Fibroblast of skin of back (primary cell): ENCODE measurements at places on chromosomes 2 and 18.

- DNase-seq, result no peak
Measured at GRCh38 chr2:231614559-231615057, 21.9 kb downstream of the TEX44 start.

DNA sequence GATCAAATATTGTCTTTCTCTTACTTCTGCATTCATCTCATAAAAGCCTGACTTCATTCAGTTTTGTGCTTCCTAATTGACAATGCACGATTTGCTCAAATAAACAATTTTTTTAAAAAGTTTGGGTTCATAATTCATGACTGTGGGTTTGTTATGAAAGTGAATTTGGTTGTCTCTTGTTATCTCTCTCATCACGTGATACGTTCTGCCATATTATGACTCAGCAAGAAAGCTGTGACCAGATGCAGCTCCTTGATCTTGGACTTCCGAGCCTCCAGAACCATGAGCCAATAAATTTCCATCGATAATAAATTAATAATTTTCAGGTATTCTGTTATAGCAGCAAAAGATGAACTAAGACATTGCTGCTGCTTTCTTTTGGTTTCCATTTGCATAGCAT, 156.5 kb upstream of the LRATD1 start:
- no peak for DNase-seq

DNA sequence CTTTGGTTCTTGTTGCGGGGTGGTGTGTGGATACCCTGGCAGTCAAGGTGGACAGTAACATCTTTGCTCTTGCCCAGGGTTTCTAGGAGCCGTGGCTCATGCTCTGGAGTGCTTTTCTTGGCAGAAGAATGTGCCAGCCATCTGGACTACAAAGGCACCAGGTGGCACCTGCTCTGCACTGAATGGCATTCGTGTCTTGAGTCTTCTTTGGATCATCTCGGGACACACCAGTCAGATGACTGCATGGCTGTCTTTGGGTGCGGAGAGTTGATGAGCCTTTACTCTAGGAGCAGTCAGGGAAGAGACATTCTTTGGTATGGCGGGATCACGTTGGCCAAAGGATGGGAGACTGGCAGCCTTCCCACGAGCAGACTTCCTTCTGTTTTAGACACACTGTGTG, 104.1 kb upstream of the SEC11C start:
- no peak for DNase-seq

DNA sequence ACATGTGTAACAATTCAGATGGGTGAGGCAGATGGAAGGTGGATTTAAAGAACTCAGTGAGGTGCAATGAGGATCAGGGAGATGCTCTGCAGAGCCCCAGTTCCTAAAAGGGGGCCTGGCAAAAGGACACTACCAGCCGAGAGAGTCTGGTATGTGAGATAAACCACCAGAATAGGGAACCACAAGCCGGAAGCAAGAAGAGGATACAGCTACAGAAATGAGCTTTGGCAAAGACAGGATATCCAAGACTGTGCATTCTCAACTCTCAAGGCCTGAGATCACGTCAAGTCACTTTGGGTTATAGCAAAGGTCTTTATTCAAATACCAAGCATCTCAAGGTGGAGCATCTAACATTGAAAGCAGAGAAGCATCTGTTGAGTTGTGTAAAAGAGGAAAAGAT, 293.5 kb downstream of the ARHGAP15 start:
- no peak for DNase-seq

DNA sequence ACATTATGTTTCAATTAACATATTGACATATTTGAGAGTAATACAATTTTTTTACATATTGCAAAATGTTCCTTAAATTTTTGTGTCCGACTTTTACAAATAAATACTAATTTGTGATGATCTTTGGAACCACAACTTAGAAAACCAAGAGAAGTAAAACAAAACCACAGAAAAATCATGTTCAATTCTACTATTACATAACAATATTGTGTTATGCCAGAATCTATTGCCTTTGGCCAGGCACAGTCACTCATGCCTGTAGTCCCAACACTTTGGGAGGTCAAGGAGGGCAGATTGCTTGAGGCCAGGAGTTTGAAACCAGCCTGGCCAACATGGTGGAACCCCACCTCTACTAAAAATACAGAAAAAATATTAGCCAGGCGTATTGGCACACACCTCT, 92.8 kb upstream of the APCDD1 start:
- no peak for DNase-seq

DNA sequence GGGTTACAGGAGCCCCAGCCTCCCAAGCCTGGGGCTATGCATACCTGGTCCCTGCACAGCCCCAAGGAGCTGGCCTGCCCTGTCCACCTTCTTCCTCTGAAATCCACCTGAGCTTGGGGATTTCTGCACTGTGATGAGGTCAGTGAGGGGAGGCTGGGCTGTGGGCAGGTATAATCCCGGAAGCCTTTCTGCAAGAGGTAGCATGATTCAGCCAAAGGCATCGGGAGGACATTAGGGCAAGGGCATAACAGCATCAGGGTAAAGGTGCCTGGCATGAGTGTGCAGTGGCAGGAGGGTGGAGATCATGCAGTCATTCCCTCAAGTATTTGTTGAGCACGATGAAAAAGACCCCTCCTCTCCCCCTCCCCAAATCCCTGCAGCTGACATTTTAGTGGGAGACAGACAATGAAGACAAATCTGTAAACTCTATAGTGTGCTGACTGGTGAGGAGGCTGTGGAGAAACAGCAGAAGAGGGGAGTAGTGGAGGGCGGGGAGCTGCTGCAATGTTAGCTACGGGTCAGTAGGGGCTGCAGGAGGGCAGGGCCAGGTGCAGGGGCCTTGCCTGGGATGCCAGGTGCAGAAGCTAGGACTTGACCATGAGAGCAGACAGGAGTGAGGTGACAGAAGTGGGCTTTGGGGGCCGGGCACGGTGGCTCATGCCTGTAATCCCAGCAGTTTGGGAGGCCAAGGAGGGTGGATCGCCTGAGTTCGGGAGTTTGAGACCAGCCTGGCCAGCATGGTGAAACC, 18.7 kb downstream of the ZFP36L2 start:
- no peak for DNase-seq

DNA sequence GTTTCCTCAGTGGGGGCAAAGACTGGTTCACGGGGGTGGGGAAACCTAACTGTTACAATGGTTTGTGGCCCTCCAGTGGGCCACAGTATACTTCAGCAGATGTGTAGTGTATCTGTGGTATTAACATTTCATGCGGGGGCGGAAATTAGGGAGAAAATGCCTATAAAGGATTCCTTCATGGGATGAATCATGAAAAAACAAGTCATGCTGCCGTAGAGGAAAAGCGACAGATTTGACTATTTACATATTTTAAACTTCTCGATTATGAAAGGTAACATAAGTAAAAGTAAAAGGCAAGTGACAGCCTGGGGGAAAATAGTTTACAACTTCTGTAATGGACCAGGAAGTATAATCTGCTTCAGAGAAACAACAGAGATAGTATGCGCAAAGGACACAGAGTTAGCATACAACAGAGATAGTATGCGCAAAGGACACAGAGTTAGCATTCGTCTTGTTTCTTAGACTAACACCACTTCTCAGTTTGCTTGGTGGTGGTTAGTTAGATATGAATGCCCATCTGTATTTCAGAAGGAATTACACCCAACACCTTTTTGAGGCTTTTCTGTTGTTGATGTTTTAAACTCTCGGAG, 41.1 kb downstream of the MRPS9 start:
- no peak for DNase-seq

DNA sequence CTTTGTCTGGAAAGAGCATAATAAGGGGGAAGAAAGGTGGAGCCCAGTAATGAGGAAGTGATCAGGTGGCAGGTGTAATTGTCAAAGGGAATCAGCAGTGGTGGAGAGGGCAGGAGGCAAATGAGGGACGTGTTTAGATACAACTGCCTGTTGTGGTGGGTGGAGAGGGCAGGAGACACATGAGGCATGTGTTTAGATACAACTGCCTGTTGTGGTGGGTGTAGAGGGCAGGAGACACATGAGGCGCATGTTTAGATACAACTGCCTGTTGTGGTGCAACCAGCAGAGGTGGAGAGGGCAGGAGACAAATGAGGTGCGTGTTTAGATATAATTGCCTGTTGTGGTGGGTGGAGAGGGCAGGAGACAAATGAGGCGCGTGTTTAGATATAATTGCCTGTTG, 173.1 kb downstream of the ANKRD30B start:
- no peak for DNase-seq

- DNase-seq, result peak; percentile 61
Measured at GRCh38 chr2:111226876-111227700, 106.4 kb downstream of the BCL2L11 start.

DNA sequence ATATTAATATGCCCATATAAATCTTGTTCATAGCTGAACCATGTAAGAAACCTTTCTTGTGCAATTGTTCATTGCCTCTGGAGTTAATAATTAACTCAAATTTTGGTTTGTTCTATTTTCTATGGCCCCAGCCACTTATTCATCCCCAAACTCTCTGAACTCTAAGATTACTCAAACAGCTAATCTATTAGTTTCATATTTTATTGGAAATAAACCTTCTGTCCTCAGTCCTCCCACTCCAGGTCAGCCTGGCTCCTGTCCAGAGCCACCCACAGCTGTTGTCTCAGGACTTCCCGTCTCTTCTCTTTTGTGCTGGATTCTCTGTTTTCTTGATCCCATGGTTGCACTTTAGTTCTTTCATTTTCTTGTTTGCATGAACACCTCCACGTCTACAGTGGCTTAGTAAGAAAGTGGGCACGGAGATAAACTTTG, 4.4 kb upstream of the RNF103 start:
- no peak for DNase-seq

- DNase-seq, result peak; percentile 60
Measured at GRCh38 chr2:45627911-45628310, 16.8 kb upstream of the SRBD1 start.

DNA sequence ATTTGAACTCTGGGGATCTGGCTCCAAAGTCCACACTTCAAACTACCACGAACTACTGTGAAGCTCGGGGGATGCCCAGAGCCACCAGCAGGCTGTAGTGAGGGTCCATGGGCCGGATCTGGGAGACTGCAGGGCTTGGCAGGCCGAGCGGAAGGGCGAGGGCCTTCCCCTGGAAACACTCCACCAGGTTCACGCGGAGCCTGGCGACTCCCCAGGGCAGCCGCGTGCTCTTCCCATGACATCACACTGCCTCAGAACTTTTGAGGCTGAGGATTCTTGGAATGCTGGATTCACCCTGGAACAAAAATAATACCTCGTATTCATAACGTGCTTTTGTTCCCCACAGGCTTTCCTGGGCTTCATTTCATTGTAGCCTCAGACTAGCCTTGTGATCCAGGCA, 201.0 kb downstream of the SMAD7 start:
- DNase-seq, result peak; percentile 81

GRCh38 chr2:215796140-215796855, 217.1 kb downstream of the MREG start:
- DNase-seq, result peak; percentile 94

DNA sequence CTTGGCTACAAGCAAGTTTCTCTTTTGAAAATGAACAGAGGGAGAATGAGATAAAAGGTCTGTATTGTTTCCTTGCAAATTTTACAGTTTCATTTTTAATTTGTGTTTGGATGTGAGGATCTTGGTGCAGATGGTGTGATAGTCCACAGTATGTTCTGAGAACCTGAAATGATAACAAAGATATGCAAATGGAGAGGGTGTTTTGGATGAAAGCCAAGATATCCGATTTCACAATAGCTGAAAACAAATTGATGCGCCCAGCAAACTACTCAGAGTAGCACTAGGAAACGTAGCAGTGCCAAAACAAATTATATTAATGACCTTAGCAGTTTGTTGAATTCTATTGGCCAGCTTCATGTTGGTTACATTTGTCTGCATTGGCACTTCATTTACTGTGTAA, 683.5 kb downstream of the TMEM182 start:
- no peak for DNase-seq

- DNase-seq, result no peak
Measured at GRCh38 chr2:156189143-156189542, 143.4 kb downstream of the NR4A2 start.

DNA sequence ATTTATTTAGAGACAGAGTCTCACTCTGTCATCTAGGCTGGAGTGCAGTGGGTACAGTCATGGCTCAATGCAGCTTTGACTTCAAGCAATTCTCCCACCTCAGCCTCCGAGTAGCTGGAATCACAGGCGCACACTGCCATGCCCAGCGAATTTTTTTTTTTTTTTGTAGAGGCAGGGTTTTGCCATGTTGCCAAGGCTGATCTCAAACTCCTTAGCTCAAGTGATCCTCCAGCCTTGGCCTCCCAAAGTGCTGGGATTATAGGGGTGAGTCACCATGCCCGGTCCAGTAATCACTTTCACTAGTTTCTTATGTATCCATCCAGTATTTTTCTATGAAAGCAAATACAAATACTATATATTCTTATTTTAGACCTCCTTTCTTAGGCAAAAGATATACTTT, 24.0 kb downstream of the PRKAG3 start:
- DNase-seq, result peak; percentile 10

GRCh38 chr2:45889053-45889452, 237.6 kb downstream of the PRKCE start:
- DNase-seq, result peak; percentile 46

- DNase-seq, result peak; percentile 11
Measured at GRCh38 chr18:61308004-61308403, 25.2 kb upstream of the CDH20 start.

GRCh38 chr2:12257476-12257875, 459.3 kb upstream of the TRIB2 start:
- DNase-seq, result no peak

- DNase-seq, result no peak
Measured at GRCh38 chr2:136012315-136012714, 26.9 kb upstream of the DARS1 start.
